Stimulated activated CD4-positive, alpha-beta T cell treated with anti-CD3 and anti-CD28 coated beads, Interleukin-1b, Interleukin-23, amount 100 ng/mL, for 4 hours (primary cell): ENCODE measurements at places on chromosomes 3 and 15.

DNA sequence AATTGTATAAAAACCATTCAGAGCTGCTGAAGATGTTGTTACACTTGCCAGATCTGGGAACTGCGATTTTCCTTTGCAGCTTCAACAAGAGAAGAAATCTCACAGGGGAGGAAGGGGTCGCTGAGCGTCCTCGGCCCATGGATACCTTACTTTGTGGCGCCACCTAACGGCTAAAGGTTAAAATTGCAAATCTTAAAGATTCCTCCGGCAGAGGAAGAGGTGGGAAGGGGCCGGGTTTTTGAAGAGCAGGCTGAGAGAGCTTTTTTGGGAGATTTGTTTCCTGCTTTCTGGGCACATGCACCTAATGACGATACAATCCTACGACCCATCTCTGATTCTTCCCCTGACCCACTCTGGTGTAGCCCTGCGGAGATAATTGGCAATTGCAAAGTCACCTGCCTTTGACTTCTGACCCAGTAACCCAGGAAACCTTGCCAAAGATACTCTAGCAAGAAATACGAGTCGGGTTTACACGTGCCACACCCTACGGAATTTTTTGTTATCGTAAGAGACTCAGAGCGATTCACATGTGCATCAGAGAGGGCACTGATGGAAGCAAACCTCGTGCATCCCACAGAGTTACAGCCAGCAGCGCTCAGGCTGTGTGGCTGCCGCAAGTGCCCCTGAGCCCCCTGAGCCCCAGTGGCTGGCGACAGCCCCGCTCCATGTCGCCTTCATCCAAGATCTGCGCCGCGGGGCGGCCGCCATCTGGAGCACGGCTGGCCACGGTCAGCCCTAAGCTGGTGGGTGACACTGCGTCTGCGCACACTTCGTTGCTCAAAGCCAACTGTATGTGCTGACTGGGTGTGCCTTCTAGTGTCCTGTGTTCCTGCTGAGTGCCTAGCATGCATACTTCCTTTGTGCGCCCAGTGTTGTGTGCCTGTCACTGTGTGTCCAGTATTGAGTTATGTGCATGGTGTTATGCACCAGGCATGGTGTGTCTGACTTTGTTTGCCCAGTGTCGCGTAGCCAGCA, 55.2 kb upstream of the CHRNA7 start:
- DNase-seq = peak; percentile 9

GRCh38 chr3:186464424-186465093, 79.6 kb downstream of the CRYGS start:
- no peak for DNase-seq

DNA sequence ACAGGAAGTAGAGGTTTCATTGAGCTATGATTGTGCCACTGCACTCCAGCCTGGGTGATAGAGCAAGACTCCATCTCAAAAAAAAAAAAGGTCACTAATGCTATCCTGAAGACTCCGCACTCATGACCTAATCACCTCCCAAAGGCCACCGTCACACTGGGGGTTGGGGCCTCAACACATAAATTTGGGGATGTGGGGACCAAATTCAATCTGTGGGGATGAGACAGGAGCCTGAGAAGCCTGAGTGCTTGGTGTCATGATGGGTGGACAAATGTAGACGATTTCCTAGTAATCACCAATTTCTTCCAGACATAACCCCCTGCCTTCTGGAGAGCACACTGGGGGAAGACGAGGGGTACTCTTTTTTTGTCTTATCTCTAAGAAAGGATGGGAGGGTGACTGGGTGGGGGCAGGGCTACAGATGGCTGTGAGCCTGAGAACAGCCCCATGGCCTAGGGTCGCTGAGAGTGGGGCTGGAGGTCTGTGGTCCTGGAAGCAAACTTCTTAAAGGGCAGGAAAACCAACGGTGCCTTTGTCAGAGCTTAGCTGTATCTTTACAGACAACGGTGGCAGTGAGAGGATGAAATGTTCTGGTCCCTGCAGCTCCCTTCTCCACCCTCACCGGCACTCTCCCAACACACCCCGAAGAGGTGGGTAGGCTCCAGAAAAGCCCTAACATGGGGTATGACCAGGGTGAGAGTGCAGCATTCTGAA, 16.6 kb upstream of the KLF13 start:
- DNase-seq = no peak

DNA sequence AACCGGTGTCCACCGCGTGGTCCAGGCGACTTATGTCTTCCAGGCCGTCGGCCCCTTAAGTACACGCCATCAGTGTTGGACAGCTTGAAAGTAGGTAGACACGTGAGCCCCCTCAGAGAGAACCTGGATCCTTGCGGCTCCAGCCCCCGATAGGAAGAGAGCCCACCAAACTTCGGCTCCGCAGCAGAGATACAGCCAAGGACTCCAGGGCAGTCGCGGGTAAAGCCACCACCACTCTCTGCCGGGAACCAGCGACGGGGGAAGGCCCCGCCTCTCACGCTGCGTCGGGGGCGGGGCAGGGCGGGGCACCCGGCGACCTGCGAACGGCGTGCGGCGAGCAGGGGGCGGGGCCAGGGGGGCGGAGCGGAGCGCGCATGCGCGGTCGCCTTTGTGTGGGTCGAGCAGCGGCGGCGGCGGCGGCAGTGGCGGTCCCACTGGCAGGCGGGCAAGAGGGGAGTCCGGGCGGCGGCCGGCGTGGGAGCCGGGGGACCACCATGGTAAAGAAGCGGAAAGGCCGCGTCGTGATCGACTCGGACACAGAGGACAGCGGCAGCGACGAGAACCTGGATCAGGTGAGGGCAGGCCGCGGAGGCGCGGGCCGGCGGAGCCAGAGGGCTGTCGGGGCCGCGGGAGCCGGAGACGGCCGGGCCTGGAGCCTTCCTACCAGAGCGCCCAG, at the start of gene RTF1:
Gene RTF1 (plus strand): TSS at position 354 of the 676 bp plus-strand sequence. CDS start 21 bp downstream, at position 375.
- peak; percentile 98 for DNase-seq

DNA sequence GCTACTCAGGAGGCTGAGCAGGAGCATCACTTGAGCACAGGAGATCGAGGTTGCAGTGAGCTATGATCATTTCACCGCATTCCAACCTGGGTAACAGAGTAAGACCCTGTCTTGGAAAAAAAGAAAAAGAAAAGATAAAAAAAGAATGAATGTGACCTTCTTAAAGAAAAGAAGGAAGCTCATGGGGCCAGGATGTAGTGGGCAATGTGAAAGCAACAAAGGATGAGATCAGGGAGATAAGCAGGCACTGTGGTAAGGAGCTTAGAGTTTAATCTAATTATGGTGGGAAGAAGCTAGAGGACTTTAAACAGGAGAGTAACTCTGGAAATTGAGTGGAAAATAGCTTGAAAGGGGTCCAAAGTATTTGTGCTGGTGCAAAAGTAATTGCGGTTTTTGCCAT, 231.6 kb upstream of the UBE2E2 start:
- DNase-seq = no peak

- no peak for DNase-seq
Observed at GRCh38 chr3:122576174-122576940, 1.1 kb upstream of the PARP15 start.

- DNase-seq = no peak
Observed at GRCh38 chr3:139425745-139426400, 36.4 kb upstream of the COPB2 start.

- DNase-seq = no peak
Observed at GRCh38 chr15:43493703-43494472, 932 bp upstream of the TP53BP1 start.

DNA sequence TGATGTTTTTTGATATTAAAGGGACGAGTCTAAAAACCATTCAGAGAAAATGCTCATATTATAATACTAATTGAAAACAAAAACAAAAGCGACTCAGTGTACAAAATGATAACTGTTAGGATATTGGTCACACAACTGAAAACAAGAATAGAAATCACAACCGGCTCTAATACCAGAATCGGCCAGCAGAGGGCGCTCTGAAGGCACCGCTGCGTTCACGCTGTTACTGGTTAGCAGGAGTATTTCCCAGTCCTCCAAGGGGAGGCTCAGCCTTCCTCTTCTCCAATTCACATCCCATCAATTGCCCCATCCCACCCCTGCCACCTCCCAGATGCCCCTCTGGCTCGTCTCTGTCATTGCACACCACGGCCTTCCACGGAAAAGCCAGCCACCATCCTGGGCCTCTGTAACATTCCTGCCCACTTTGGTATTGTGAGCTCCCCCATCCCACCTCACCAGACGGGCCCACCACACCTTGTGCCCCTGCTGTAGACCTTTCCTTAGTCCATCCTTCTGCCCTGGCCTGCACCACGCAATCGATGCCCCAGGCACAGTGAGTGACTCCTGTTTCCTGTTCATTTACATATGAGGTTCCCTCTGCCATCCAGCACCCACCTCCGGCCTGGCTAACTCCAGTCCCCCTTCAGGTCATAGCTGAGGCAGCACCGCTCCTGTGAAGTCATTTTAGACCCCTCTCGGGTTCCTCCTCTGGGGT, 8.5 kb downstream of the FAM107A start:
- peak; percentile 72 for DNase-seq

- DNase-seq = no peak
Observed at GRCh38 chr15:70323111-70323851, 225.6 kb upstream of the TLE3 start.

GRCh38 chr3:113741620-113742019, 4.4 kb downstream of the NAA50 start:
- DNase-seq = no peak

DNA sequence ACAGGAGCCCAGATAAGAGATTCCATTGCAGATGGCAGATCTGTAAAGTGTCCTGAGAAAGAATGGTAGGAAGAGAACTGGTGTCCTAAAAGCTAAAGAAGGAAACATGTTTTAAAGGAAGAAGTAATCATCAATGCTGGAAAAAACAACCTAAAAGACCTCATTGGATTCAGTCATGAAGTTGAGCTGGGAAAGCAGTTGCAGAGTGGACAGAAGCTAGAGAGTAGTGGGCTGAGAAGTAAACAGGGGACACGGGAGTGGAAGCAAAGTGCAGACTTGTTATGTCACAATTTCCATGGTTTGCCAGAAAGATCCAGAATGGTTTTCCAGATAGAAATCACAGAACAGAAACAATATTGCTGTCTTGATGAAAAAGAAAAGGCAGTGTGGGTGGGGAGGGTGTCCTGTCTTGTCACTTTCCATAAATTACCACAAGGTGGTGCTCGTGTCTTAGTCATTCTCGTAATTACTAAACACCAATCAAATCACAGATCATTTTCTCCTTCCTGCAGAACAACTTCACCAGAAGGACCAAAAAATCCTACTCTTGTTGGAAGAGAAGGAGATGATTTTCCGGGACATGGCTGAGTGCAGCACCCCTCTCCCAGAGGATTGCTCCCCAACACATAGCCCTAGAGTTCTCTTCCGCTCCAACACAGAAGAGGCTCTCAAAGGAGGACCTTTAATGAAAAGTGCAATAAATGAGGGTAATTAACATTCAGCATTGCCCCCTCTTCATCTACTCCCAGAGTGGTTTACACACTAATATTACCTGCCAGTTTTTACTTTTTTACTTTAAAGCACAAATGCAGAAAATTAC, 64.5 kb downstream of the KLHL25 start:
- DNase-seq = no peak

GRCh38 chr15:33100314-33100713, 94.2 kb downstream of the FMN1 start:
- DNase-seq = no peak

DNA sequence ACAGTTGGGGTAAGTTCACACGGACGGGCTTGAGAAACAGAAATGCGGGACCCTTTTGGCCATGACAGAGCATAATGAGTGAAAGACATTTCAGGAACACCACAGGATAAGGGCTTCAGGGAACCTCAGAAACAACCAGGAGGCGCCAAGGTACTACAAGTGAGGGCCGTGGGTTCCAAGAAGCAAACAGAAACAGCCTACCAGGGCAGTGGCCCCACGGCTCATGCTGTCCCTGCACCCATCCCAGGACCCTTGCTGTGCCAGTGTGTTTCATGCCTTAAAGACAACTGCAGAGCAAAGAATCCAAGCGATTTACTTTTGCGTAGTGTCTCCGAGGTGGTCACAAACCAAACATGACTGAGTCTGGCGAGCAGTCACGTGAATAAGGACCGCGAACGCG, 54.0 kb downstream of the RUBCN start:
- DNase-seq = no peak

- DNase-seq = no peak
Observed at GRCh38 chr3:28751864-28752263, 403.2 kb upstream of the AZI2 start.

GRCh38 chr3:89245612-89246011, 138.2 kb downstream of the EPHA3 start:
- no peak for DNase-seq

DNA sequence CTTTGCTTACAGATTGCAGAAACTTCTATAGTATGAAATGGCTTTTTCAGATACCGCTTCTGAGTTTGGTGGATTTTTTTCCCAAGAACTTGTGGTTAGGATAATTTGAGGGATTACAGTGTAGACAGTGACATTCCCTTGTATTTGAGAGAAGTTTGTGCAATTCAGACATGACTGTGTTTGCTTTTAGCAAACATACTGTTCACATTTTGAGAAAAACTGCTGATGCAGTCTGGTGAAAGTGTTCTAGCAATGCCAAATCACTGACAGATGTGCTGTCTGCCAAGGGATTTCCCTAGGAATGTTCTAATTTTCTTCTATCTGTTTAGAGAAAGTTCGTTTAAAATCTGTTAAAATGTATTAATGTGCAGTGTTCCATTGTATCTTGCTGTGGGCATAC, 652.6 kb downstream of the FHIT start:
- no peak for DNase-seq

GRCh38 chr3:27360113-27361078, 8.8 kb downstream of the NEK10 start:
- DNase-seq = no peak

DNA sequence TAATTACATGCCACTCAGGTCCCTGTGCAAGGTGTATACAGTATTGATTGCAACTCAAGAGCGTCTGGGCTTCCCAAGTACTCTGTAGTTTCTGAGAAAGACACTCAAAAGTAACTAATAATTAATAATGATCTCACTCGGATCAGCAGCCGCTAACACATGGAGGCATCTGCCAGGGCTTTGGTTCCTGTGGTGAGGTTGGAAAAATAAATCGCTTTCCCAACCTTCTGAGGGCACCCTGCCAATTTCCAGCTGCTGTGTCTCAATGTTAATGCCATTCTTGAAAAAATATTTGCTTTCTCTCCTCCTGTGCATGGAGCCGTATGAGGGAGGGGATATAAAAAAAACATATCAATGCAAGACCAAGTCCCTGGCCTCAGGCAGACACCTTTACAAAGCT, 116.5 kb upstream of the SLC2A2 start:
- no peak for DNase-seq

- no peak for DNase-seq
Observed at GRCh38 chr3:191372122-191372521, 41.8 kb upstream of the UTS2B start.

GRCh38 chr3:125075738-125076137, 19.9 kb upstream of the HEG1 start:
- no peak for DNase-seq

GRCh38 chr15:66462627-66463026, 34.9 kb downstream of the SNAPC5 start:
- DNase-seq = no peak
